Stimulated activated CD4-positive, alpha-beta T cell treated with anti-CD3 and anti-CD28 coated beads, Interleukin-1b, Interleukin-23, amount 100 ng/mL, for 1 hour (primary cell): ENCODE measurements at places on chromosomes 6 and 20.

- no peak for DNase-seq
Measured at GRCh38 chr20:42485556-42485955, 704.1 kb downstream of the PTPRT start.

- DNase-seq: no peak
Measured at GRCh38 chr6:156589281-156589680, 187.9 kb upstream of the ARID1B start.

GRCh38 chr6:157769776-157770426 lies 53.1 kb upstream of the SNX9 start:
- DNase-seq: no peak

DNA sequence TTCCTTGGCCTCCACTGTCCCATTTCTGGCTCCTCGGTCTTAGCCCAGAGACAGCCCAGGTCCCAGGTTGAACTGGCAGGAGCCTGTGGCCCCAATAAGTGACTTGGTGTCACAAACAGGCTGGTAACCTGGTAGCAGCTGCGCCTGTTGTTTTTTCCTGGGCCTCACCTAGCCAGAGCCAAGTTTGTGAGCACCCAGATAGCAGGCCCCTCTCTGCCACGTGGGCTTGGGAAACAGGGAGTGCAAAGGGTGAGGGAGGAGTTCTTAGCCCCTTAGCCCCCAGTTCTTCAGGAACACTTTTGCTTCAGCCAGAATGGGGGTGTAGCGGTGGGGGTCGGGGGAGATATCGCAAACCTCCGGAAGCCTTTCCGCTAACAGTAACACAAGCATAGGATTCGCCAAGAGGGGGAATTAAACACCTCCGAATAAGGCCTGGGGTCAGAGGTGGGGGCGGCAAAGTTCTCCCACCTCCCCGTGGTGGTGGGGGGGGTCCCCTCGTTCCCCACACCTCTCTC lies 760 bp downstream of the C6orf132 start:
- DNase-seq: no peak

GRCh38 chr20:41320441-41320840 lies 2.9 kb upstream of the ZHX3 start:
- no peak for DNase-seq
